Effector CD8-positive, alpha-beta T cell (primary cell): ENCODE measurements at places on chromosomes 12 and 14.
A peak's percentile ranks its signal among the peaks of the same experiment; 100 is the strongest.

DNA sequence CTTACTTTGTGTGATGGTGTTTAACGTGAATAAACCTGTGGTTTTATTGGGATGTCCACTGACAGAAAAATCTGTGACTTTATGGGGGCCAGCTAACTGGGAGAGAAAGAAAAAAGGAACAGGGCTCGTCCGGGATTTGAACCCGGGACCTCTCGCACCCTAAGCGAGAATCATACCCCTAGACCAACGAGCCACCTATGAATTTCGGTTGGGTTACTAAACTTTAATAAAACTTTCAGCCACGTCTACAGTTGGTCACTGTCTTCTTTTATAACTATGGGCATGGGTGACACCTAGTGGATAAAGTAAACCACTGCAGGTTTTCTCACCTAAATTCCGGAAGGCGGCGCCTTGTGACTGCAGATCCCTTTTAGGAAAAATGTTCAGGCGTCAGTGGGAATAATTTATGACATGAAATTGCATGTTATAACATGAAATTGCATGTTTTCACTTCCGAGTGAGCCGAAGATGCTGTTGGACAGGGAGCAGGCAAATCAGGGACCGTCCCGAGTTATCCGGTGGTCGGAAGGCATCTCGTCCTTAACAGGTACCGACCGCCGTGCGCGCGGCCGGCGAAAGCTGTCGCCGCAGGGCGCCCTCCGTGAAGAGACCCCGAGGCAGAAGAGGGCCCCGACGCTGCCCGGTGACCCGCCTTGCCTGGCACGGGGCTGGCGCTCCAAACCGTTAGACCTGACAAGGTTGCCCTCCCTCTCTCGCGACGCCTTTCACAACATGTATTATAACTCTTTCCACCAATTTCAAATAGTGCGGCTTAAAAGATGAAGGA lies 18.2 kb upstream of the RNASE12 start:
- peak; percentile 37 for DNase-seq

DNA sequence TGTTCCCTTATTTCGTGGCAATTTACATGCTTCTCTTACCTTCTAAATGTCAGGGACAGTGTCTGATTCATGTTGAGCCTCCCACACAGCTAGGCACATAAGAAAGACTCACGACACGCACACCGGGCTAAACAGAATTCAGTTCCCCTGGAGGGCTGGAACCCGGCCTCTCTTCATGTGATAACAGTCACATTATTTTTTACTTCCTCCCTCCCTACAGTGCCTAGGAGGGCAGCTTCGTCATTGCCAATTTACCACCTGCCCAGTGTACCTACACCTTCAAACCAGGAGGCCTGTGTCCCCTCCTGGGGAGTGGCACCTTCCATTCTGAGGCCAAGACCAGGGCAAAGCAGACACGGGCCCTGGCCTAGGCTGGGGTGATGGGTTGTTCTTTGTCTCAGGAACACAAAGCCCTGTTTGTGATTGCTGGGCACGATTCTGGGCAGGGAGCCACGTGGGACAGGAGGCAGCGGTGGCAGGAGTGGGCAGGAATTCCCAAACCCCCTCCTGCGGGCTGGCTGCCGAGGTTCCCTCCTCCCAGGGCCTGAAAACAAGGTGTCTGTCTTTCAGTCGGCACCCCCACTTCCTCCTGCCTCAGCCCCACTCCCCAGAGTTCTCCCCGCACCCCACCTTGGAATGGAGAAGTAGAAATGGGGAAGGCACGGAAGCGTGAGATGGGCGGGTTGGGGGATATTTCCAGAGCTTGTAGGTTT lies 6.8 kb upstream of the RASAL1 start:
- no peak for DNase-seq

- no peak for DNase-seq
These were observed 50.6 kb downstream of the SMUG1 start for GRCh38 chr12:54138219-54138618.

- DNase-seq = no peak
These were observed 169.5 kb upstream of the FOXN3 start for GRCh38 chr14:89586258-89587135.

DNA sequence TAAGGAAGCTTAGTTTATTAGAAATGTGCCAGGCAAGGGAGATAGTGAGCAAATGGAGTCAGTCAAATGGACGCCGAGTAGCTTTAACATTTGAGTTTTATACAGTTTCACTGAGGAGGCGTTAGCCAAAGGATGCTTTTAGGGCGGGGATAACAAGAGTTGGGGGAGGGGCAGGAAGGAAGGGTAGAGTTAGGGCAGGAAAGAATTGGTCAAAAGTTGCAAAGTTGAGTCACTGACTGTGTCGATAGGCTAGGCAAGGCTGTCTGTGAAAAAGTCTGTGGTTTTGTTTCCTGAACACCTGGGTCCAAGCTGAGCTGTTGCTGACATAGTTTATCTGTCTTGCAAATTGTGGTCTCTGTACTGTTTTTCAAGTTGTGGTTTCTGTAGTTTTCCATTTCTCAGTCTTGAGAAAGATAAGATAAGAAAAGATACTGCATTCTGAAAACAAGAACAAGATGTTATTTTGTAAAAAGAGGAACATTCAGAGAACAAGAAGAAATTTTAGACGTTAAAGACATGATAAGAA lies 62.6 kb upstream of the RESF1 start:
- peak; percentile 56 for DNase-seq

DNA sequence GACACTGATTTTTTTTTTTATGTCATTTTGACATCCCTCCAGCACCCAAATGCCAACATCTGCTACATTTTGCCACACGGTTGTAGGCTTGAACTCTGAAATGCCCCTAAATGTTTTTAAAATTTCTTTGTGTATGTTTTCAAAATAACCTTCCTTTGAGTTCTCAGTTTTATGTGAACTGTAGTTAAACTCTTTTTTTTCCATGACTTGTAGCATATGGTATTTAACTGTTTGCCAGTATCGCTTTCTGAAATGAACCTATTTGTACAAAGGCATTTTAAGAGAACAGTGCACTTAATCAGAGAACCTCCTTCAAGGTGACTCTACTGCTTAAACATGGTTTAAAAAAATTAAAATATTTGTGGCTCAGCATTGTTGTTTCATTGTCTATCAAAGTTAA lies 61.5 kb downstream of the PDE3A start:
- DNase-seq = no peak

GRCh38 chr12:12683725-12684124 lies 12.3 kb downstream of the GPR19 start:
- no peak for DNase-seq

GRCh38 chr14:37596790-37597472 lies 1.5 kb downstream of the TTC6 start:
- no peak for DNase-seq

GRCh38 chr14:68198713-68199495 lies 379.3 kb downstream of the RAD51B start:
- no peak for DNase-seq

DNA sequence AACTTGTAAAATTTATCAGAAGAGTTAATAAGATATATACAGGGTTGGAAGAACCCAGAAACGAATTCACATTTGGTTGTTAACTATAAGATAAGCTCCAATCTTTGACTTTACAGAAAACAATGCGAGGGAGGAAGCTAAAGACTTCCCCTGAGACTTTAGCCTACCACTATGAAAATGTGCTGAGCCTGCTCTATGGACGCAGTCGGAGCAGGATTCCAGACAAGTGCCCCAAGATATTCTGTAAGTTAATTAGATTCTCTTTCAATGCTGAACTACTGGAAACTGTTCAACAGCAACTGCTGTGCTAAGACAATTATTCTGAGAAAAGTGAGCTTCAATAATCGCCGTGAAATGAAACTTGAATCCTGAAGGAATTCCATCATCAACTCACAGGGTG lies 8.3 kb upstream of the LRRC10 start:
- no peak for DNase-seq

DNA sequence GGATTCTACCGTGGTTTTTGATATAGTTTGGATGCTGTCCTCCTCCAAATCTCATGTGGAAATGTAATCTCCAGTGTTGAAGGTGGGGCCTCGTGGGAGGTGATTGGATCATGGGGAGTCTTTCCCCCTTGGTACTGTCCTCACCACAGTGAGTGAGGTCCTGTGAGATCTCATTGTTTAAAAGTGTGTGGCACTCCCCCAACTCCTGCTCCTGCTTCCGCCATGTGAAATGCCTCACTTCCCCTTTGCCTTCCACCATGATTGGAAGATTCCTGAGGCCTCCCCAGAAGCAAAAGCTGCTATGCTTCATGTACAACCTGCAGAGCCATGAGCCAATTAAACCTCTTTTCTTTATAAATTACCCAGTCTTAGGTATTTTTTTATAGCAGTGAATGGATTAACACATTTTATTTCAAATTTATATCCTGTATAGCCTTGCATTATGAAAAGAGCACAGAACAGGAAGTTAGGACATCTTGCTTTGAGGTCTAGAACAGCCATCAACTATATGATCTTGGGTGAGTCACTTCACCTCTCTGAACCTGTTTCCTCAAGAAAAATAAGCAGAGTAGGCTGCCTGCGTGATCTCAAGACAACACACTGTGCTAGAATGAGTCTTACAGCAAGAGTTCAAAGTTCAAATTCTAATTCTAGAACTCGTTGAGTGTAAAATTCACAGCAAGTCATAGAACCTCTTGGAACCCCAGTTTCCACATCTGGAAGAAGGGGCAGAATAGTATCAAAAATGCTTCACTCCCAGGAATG lies 160.9 kb upstream of the EEA1 start:
- no peak for DNase-seq

DNA sequence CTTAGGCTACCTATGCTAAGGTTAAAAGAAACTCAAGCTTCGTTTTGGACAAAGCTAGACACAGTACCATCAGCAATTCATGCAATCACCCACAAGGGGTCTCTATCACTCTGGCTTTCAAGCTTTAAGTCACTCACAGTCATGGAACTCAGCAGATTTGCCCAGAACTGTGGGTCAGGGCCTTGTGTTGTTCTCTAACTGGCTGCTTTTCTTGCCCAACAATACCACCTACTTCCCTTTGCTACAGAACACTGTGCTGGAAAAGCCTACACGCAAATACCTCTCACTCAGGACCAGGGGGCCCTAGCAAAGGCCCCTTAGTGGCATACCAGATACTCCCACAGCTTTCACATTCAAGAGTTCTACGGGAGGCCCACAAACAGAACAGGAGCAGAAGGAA lies 9.1 kb downstream of the NEMP1 start:
- peak; percentile 30 for DNase-seq

DNA sequence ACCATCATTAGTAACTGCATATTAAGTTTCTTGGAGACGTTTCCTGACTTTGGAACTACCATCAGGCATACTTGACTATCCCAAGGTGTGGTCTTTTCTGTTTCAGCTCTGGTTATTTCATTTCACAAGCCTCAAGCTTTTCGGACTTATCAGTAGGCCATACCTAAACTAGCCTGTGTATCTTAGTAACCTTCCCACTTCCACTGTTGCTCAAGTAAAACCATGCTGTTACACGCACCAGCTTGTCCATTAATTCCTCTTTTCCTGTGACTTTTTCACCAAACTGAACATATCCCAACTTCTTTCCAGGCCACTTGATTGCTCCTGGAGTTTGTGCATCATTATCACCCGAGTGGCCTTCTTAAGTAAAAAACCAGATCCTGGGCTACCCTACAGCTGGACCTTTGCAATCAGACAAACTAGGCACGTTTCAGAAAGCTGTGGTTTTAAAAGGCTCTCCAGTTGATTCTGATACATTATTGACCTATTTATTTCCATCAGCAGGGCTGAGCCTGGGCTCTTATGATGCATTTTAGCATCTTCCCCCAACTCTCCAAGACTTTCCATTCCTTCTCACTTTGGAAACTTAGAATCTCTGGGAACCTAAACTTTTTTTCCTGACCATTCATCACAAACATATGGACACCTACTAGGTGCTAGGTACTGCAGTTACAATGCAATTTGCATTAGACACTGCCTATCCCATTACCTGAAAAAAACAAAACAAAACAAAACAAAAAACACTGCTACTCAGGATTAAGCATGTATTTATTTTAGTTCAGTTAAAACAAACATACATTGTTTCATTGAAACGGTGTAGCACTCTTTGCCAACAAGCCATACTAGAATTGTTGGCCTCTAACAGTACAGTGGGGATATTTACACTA lies 14.9 kb downstream of the SLC38A2 start:
- DNase-seq = no peak

DNA sequence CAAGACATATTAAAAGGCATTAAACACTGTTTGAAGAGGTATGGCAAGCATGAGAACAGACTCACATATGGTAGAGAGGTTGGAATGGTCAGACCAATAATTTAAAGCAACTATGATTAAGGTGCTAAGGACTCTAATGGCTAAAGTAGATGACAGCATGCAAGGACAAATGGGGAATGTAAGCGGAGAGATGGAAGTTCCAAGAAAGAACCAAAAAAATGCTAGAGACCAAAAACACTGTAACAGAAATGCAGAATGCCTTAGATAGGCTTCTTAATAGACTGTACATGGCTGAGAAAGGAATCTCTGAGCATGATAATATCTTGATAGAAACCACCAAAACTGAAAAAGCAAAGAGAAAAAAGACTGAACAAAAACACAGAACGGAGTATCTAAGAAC lies 77.4 kb downstream of the RIN3 start:
- DNase-seq = no peak

GRCh38 chr14:54857830-54858269 lies 44.8 kb downstream of the GCH1 start:
- DNase-seq = no peak

DNA sequence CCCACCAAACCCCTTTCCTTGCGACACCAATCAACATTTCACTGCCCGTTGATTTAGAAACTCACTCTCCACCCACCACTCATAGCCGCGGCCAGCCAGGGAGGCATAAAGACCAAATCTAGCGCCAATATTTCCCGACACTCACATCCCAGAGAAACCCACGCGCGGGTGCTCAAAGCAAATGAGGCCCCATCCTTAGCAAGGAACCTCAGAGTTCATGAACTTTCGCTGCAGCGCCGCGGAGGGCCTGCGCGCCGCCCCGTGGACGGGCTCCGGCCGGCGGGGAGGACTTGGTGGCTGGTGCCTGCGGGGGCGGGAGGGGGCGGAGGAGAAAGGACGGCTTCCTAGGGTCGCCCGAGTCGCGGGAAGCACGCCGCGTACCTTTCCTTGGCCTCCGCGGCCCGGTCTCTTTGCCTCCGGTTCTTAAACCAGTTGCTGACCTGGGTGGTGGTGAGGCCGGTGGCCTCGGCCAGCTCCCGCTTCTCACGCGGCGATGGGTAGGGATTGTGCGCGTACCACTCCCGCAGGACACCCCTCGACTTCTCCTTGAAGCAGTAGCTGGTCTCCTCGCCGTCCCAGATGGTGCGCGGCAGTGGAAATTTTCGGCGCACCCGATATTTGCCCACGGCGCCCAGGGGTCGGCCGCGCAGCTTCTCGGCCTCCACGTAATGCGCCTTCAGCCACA lies 886 bp downstream of the SIX1 start:
- no peak for DNase-seq

DNA sequence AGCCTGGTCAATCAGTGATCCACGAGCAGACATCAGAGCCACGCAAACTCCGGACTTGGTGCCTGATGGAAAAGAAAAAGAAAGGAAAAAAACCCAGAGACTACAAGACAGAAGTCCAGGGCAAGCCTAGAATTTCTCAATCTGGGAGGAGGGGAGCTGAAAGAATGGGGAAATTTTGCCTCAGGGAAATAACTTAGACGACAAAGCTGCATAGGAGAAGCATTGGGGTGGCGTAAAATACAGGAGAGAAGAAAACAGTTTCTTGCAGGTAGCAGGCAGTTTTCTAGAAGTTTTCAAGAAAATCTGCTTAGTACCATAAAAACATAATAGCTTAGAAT lies 2.6 kb upstream of the SLC11A2 start:
- no peak for DNase-seq

- no peak for DNase-seq
These were observed 44.3 kb downstream of the SPRING1 start for GRCh38 chr12:116693286-116694227.
